ENCODE measurements at places on chromosomes 7 and 10.
A peak's percentile ranks its signal among the peaks of the same experiment; 100 is the strongest.

DNA sequence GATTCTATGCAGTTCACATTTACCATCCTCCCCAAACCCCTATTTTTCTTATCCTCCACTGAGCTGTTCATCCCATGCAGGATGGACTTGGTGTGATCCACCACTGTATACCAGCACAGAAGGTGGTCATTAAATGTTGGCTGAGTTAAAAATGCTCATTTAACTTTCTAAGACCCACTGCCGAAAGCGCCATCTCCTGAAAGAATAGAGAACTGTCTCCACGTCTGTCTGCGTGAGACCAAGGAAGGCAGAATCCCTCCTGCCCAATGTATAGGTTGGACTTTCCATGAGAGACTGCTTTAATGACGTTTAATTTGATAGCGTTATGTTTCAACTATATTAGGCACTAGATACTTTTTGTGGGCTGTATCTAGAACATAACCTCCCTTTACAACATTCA is 124.3 kb downstream of the GPAM start:
- DNase-seq, result no peak

DNA sequence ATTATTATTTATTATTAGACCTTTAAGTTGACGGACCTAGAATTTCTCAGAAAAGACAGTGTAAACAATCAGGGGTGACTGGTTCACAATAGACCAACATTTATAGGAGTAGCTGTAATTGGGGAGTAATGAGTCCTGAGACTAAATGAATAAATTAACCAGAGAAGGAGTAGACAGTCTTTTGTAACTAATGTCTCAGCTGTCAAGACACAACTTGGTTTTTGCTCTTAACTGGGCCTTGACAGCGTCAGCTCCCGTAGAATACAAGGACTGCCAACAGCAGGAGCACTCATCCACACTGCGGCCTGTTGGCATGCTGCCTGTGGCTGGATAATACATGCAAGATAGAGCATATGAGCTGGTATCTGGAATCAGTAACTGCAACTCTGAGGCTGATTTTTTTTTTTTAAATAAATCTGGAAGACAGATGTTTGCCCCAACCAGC is 123.9 kb downstream of the CACNA2D1 start:
- no peak for DNase-seq

DNA sequence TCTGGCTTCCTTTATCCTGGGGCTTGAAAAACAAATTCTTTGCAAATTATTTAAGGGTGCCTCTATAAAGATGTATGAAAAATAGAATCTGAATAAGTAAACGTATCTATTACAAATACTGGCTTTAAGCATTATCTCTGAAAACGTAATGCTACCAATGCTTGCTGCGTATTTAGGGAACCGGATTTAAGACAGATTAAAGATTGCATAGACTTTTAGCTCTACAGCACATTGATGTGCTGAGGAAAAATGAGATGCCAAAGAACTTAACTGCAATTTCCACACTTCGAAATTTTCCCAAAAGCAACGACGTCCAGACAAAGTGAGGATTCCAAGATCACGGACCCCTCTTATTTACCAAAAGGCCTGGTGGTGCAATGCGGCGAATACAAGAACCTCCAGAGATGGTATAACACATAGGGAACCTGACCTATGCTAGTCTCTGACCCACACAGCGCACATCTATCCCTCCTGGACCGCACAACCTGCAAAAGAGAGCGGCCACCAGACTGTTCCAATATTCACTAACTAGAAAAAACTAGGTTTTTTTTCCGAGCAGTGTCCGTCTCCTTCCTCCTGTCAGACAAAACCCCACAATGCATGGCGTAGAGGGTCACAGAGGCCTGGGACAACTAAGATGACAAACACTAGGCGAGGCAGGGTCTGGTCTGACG is 34.3 kb upstream of the PHF14 start:
- DNase-seq, result peak; percentile 63

GRCh38 chr7:155455776-155456737 is 1.9 kb upstream of the EN2 start:
- DNase-seq, result no peak

GRCh38 chr7:100823140-100823525 is 4.2 kb downstream of the EPHB4 start:
- no peak for DNase-seq

DNA sequence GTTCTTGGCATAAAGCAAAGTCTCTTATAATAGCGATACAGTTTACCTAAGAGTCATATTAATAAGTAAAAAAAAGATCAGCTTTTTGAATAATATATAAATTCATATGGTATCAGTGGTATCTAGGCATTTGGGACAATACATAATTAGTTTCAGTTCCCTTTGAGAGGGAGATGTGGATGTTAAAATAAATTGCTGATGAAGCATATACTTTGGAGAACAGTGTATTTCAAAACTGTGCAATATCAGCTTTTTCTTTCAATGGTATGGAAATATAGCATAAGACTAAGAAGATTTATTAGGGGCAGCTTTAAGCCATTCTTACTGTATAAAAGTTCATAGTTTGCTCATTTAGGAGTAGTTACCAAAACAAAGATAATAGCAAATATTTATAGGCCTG is 35.5 kb downstream of the MDFIC start:
- DNase-seq, result no peak

- DNase-seq, result no peak
Measured at GRCh38 chr7:44058759-44059218, 6.6 kb downstream of the PGAM2 start.

GRCh38 chr7:157384301-157384700 is 47.5 kb downstream of the DNAJB6 start:
- DNase-seq, result no peak

DNA sequence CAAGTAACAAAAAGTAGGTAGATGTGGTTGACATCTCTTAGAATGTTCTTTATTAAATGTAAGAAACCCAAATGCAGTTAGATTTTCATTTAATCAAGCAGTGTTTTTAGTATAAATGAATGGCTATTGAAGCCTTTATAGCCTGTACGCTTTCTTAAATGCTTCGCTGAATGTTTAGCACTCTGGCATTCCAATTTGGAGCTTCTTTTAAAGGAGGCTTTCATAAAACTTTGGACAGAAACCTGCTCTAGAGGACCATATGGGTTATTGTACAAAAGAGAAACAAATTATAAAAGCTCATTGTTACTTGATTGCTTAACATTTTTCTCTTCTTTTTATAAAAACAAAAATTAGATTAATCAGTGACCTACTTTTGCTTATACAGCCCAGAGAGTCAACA is 59.5 kb downstream of the KCND2 start:
- no peak for DNase-seq

DNA sequence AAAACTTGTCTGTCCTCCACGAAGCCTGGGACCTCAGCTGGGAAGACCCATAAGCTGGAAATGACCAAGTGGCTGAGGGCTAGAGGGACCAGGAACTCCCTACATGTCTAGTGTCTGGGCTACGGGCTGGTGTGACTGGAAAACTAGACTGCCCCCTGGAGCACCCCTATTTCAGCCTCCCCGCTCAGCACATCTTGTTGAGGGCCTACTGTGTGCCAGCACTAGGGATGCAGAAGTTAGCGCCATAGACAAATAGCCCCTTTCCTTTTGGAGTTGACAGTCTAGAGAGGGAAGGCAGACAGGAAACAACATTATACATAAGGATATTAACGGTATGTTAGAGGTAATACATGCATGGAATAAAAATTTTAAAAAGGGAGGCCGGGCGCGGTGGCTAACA is 74.5 kb downstream of the TEX36 start:
- DNase-seq, result no peak

GRCh38 chr7:1461646-1462375 is 2.5 kb upstream of the MICALL2 start:
- no peak for DNase-seq

DNA sequence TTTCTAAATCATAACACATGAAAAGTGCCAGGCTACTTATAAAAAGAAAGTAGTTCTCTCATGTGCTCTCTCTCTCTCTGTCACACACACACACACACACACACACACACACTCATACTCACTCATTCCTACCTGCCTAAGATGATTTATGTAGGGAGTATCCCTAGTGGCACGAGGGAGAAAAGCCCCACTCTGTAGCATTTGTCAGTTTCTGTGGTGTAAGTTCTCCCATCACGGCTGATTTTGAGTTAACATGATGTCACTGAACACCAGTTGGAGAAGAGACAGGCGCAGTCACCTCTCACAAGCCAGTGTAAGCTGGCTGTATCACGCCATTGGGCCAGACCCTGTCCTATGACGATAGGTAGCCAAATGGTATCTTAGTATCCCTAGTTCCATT is 395.4 kb downstream of the SFMBT2 start:
- DNase-seq, result no peak

GRCh38 chr7:17101207-17101696 is 197.2 kb upstream of the AHR start:
- DNase-seq, result no peak

GRCh38 chr10:56537984-56538383 is 176.9 kb upstream of the ZWINT start:
- no peak for DNase-seq

DNA sequence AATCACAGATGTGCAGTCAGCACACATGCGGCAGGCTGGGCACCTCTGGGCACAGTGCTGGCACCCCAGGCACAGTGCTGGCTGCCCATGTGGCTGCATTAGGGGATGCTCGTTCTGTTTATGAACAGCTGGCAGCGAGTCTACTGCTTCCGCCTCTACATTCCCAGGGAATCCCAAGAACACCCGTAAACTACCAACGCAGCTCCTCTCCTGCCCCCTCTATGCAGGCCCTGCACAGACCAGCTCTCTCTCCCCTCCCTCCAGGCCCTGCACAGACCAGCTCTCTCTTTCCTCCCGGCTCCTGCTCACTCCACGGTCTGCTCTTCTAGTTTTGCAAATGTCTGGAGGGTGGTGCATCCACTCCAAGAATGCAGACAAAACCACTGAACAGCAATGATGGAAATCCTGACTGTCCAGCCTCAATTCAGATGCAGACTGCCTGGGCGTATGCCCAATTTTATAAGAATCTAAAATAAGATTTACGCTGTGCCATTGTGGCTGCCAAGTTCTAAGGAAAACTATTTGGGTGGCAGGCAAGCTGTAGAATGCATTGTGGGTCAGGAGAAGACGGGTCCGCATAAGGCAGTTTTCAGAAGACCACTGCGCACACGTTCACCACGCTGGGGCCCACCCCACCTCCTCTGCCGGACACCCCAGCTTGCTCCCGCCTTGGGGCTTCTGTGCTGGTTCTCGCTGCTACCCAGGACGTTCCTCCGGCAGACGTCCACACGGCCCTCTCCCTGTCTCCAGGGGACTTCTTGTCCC is 234.6 kb downstream of the ZMYND11 start:
- DNase-seq, result no peak

- DNase-seq, result no peak
Measured at GRCh38 chr10:103792547-103792946, 62.8 kb downstream of the SH3PXD2A start.

- DNase-seq, result no peak
Measured at GRCh38 chr7:111650456-111650999, 88.2 kb upstream of the IMMP2L start.

DNA sequence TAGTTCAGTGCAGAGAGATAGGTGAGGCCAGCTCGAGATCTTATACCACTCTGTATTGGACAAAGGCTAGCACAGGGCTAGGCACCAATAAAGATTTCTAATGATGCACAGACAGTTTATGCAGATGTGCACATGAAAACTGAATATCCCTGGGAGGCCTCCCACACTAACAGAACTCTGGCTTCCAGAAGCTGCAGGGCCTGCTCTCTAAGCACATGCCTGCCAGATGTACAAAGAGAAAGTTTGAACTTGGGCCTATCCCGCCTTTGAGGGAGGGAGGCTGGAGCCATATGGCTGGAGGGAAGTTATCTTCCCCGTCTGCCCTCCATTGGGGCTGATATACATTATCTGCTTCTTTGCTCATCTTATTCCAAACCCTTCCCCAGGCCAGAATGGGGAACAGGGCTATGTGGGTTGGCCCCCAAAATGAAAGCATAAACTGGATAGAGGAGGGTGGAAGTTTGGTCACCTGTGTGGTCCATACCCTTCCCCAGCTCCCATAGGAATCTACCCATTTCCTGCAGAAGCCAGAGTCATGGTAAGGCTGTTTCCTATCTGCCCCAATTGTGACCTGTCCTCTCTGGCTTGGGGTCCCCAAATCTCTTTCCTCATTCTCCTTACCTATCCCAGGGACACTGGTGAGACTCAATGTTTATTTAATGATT is 3.8 kb downstream of the KAZALD1 start:
- DNase-seq, result no peak

Data from NAMALWA (cell line).